ENCODE measurements at places on chromosomes 3 and 15. TPM values are rescaled to one million over a fixed set of nuclear protein-coding genes. Genes with fewer than 3 reads are reported as not detected.

GRCh38 chr3:139477710-139478640 is 1.7 kb upstream of the RBP2 start:
- DNase-seq, result no peak

GRCh38 chr15:53390549-53390948 is 368.9 kb downstream of the WDR72 start:
- DNase-seq, result no peak

- peak; percentile 62 for DNase-seq
These were observed 129.1 kb downstream of the RAP2B start for GRCh38 chr3:153291059-153291685.

GRCh38 chr3:186653984-186654383 is 11.8 kb upstream of the HRG start:
- no peak for DNase-seq

GRCh38 chr3:42406727-42407450 is 3.5 kb downstream of the LYZL4 start:
- DNase-seq, result no peak

DNA sequence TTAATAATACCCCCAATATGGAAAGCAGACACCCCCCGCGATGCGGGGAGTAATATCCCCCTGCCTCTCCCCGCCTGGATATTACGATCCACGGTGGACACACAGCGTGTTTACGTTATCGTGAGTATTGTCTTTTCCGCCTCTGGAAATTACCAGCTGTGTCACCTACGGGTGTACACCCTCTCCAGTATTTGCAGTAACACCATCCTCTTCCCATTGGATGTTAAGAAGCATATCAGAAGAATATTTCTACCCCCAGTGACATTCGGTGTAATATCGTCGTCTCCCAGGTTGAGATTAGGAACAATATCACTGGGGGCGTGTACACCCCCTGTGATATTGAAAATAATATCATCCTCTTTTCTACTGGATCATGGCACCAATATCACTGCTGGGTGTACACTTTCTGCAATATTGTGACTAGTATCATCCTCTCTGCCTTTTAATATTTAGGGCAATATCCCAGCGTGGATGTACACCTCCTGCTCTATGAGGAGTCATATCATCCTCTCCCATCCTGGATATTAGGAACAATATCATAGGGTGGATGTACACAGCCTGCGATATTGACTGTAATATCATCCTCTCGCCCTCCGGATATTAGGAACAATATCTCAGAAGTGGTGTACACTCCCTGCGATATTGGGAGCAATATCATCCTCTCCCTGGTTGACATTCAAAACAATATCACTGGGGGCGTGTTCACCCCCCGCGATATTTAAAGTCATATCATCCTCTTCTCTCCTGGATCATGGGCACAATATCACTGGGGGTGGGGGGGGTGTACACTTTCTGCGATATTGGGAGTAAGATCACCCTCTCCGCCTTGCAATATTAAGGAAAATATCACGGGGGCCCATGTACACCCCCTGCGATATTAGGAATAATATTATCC is 20.3 kb upstream of the BMF start:
- DNase-seq, result peak; percentile 80

DNA sequence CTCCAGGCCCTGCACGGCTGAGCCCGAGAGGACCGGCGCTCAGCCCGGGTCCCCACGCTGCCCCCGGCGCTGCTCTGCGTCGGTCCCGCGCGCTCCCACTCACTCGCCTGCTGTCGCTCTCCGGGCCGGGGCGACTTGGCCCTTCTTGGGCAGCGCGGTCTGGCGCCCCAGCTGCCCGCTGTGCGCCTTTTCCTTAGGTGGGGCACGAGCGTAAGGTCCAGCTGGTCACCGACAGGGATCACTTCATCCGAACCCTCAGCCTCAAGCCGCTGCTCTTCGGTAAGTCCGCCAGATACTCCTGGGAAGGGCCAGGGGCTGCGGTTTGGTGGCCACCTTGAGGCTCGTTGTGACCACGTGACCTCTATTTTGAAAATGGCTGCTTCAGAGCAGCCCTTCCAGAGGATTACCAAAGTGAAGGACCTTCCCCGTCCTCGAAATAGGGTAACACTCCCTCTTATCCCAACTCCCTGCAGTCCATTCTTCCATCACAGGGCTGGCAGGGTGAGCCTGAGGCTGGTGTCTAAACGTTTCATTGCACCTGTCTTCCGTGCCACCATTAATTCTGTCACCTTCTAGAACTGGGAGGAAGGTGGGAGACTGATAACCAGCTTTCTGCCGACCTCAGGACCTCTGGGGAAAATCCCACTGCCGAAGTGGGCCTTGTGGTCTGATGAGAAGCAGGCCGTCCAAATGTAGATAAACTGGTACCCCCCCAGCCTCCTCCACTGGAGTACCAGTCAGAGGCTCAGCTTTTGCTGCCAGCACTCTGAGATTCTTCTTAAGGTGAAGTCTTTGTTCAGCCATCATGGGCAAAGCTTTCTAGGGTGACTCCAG is 812 bp downstream of the P4HTM start:
- peak; percentile 85 for DNase-seq

- no peak for DNase-seq
These were observed 27.0 kb downstream of the OPA1 start for GRCh38 chr3:193620057-193620456.

The EBLN2 gene
- 7.8 TPM for total RNA-seq

The CNTN6 gene
- total RNA-seq, result not detected

The COL6A5 gene
- total RNA-seq, result not detected

The LRRK1 gene
- total RNA-seq, result 2.1 TPM

The SCG3 gene
- total RNA-seq, result not detected

Data from activated CD4-positive, alpha-beta T cell treated with anti-CD3 and anti-CD28 coated beads, Interleukin-2, amount 10 ng/mL, durations not matched to agents 24 days and 14 days (primary cell).